ENCODE measurements at places on chromosomes 5 and 9.

GRCh38 chr5:144219869-144220268, 49.2 kb downstream of the KCTD16 start:
- no peak for DNase-seq

- no peak for DNase-seq
These were observed 81.4 kb downstream of the SHC3 start for GRCh38 chr9:89097219-89097618.

DNA sequence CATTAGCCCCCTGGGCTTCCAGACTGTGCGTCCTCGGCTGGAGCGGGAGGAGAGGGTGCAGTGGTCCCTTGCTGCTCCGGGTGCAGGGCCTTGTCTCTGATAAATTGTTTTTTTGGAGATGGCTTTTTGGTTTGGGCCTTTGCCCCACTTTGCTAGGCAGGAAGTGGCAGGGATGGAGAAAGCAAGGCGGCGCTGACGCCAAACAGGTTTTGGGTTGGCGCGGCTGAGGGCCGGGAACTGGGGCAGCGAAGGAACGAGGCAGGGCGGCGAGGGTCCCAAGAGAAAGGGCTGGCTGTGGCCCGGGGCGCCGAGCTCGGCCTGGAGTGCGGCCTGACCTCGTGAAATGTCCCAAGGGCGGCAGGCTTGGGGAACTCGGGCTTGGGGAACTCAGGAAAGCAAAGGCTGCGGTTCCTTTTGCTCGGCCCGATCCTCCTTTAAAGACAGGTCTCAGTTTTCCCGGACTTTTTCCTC, 4.1 kb downstream of the LHX2 start:
- DNase-seq = no peak

DNA sequence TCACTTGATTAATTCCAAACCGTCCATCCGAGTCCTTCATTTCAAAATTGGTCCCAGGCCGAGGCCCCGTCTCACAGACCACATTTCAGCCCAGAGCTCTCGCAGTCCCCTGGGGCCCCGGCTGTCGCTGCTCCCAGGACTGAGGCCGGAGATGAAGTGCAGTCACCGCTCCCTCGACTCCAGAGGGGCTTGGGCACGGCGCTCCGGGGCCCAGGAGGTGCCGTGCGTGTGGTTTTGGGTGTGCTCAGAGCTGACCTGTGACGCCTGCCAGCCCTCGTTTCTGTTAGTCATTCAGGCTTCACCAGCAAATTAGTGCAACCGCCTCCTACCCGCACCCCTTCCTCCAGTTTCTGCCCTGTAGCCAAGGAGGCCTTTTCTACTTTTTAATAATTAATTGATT, 48.7 kb upstream of the PHYKPL start:
- DNase-seq = no peak

- DNase-seq = no peak
These were observed 136.9 kb downstream of the UGCG start for GRCh38 chr9:112033237-112034215.

Measured in WERI-Rb-1 (cell line).